ENCODE measurements at places on chromosomes 2 and 18.
A peak's percentile ranks its signal among the peaks of the same experiment; 100 is the strongest.

DNA sequence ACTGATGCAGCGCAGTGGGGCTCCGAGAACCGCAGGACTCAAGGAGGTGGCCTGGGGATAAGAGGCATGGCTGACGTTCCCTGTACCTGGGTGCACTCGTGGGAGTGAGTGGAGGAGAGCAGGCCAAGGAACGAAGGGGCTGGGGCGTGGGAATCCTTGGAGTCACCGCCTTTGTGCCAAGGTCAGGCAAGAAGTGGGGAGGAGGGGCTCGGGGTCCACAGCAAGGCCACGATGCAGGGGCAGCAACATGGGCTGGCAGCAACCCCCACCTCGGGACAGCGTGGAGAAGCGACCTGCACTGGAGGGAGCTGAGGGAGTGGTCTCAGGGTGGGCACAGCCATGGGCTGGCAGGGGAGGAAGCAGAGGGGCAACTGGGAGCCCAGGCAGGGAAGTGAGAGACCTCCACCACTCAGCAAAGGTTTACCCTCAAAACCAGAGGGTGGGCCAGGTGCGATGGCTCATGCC is 18.6 kb downstream of the ARID5A start:
- DNase-seq, result no peak

- DNase-seq, result no peak
Observed at GRCh38 chr2:25619185-25619584, 54.2 kb downstream of the DTNB start.

GRCh38 chr2:25266399-25266798 is 75.3 kb downstream of the DNMT3A start:
- DNase-seq, result no peak

- no peak for DNase-seq
Observed at GRCh38 chr2:12718711-12719399, 2.1 kb downstream of the TRIB2 start.

DNA sequence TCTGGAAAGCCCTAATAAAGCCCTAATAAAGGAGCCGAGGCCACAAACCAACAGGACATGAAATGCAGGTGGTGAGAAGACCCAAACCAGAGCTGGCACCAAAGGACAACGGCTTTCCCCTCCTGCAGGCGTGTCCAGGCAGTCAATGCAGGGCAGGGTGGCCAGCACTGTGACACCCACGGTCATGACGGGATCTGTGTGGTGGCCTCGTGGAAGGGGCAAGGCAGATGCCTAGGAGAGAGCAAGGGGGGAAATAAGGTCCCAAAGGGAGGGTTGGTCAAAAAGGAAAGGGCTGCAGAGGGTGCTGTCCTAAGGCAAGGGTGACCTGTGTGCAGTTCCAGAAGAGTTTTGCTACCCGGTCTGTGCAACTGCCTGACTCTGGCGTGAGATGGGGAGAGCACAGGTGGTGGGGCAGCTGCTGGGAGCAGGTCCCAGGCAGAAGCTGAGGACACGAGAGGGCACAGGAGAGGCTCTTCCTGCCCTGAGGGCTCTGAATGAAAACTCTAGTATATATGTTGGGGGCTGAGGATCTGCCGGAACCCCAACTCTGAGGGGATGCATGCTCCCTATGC is 156.7 kb downstream of the TPO start:
- DNase-seq, result no peak

DNA sequence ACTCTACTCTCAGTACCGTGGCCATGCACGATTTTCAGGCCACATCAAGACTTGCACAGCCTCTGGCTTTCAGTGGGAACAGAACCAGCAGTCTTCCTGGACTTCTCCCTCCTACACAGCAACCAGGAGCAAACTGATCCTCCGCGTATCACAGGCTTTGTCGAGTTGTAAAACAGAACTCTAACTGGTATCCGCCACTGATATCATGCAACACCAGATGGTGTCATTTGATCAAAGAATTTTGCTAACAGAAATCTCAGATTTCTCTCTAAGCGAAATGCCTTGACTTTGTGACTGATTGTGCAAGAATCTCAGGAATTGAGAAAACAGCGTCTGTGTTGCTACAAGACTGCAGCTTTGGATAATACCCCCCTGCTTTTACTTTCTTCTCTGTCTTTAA is 85.7 kb downstream of the COPS8 start:
- no peak for DNase-seq

GRCh38 chr2:215680605-215681598 is 245.0 kb upstream of the FN1 start:
- no peak for DNase-seq

- DNase-seq, result no peak
Observed at GRCh38 chr2:25049422-25049821, 7.5 kb downstream of the EFR3B start.

GRCh38 chr2:239791526-239792404 is 233.4 kb downstream of the NDUFA10 start:
- no peak for DNase-seq

DNA sequence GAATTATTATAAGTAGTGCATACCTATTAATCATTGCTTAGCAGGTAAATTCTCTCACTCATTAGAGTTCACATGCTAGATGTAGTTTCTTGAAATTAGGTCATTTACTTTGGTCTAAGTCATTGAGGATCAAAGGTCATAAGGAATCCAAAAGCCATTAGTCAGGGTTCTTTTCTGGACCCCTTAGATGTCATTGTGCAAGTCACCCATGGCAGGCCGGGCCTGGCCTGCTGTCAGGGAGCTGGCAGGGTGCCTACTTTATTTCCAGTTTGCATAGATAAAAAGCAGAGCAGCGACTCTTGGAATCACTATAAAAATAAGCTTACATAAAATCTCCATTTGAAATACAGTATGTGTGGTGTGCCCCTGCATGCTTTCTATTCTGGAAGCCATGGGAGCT is 91.3 kb downstream of the MEIS1 start:
- no peak for DNase-seq

DNA sequence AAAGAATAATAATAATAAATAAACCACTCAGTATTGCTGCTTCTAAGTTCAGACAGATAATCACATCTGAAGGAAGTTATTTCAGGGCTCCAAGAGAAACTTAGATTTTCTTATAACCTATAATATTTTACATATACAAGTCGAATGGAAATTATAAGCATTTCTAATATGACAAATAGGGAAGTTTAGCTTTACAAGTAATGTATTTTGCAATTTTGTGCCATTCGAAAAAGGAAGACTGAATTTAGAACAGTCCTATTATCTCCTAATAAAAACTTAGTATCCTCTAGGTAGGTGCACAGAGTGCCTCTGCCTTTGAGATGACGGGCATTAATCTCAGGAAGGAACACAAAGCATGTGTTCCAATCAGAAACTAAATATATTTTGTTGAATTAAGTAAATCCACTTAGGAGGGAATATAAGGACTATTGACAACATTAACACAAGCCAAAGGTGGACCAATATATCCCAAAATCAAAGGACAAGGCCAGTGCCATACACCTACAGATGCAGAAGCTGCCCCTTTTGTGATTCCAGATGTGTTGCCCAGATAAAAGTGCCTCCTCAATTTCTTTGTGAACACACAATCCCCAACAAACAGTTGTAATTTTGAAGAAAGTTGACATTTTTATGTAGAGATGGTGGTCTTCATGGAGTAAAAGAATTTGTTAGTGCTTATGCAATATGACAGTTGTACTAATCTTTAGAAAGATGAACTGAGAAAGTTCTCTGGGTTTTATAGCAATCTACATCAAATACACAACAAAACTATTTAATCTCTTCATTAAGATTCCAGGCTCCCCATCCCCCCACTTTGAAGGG is 36.6 kb downstream of the PTCD3 start:
- DNase-seq, result no peak

- DNase-seq, result no peak
Observed at GRCh38 chr18:44887227-44887631, 206.5 kb downstream of the SETBP1 start.

GRCh38 chr2:235088496-235088921 is 136.7 kb downstream of the SH3BP4 start:
- peak; percentile 24 for DNase-seq

DNA sequence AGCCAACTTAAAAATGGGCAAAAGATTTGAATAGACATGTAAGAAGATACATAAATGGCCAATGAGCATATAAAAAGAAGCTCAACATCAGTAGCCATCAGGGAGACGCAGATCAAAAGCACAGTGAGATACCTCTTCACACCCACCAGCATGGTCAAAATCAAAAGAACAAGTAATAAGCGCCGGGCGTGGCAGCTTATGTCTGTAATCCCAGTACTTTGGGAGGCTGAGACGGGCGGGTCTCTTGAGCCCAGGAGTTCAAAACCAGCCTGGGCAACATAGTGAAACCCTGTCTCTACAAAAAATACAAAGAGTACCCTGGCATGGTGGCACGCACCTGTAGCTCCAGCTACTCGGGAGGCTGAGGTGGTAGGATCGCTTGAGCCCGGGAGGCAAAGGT is 4.6 kb upstream of the CIB4 start:
- DNase-seq, result no peak

GRCh38 chr2:17733599-17733998 is 20.0 kb downstream of the SMC6 start:
- DNase-seq, result no peak

- peak; percentile 15 for DNase-seq
Observed at GRCh38 chr18:62637807-62638687, 77.3 kb upstream of the PHLPP1 start.

DNA sequence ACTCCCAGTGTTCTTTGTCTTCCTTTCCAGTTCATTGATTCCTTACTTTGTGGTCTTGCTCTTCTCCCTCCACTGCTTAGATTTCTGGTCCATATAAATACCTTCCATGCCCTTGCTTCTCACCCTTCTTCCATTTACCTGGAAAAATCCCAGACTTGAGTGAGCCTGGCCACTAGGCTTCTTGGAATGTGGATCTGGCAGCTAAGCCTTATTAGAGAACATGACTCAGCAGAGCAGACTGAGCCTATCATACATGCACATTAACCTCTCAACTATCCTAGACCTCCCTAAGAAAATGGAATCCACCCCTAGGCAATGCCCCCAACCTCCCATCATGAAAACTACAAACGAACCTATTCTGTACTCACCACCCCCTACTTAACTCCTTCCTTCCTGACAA is 127.7 kb downstream of the RHBDD1 start:
- no peak for DNase-seq

DNA sequence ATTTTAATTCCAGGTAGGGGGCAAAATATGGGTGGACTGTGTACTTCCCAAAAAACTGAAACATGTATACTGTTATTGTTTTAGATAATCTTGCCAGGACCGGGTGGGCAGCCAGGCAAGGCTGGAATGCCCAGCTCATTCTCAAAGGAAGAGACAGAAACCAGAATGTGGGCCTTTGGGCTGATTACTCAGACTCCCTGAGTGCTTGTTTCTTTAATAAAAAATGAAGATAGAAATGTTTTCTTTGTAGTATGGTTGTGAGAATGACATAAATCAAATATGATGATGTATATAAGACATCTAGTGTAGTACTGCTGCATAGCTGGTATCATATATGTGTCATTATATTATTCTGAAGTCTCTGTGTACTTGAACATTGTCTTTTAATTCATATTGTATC is 231.6 kb upstream of the NT5C1B start:
- no peak for DNase-seq

DNA sequence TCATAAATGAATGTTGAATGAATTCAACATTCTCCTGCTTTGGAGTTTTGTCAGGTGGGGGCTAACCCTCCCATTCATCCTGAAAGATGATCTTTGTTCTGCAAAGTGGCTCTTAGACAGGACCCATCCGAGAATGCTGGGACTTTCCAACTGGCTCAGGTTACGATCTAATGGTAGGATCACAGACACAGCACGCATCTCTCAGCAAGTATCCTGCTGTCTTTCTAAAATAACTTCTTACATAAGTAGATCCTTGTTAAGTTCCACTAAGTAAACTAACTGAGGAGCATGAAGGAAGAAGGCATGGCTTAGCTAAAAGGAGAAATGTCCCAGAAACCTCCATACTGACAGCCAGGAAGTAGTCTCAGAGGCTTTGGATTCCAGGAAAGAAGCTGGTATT is 23.7 kb downstream of the CYP27A1 start:
- DNase-seq, result no peak

- no peak for DNase-seq
Observed at GRCh38 chr2:98269830-98270229, 76.4 kb upstream of the CNGA3 start.

GRCh38 chr2:12478151-12479064 is 238.3 kb upstream of the TRIB2 start:
- no peak for DNase-seq

GRCh38 chr2:215880970-215881369 is 132.4 kb downstream of the MREG start:
- no peak for DNase-seq

GRCh38 chr2:198440833-198441232 is 636.4 kb downstream of the PLCL1 start:
- DNase-seq, result no peak

DNA sequence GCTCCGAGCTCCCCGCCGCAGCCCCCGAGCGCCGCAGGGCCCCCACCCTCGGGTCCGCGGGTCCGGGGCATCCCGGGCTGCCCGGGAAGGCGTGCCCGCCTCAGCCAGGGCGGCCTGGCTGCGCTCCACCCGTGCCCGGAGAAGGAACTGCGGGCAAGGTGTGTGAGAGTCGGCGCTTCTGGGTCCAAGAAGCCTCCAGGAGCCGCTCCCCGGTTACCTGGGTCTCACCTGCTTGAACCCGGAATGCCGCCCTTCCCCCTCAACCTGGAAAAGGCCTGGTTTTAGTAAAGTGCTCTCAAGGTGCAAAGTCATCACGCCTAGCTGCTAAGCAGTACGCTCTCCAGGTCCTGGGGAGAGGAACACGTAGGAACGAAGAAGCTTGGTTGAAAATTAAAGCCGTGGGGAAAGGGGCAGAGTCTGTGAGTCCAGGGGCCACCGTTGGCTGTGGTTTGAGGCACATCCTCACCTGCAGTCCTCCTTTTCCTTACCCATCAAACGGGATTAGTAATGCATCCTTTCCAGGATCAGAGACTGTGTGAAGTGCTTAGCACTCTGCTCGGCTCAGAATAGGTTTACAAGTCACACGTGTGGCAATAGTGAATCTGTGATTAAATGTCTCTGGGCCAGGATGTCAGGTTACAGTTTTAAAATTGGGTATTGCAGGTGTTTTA is 1.2 kb downstream of the ASAP2 start:
- no peak for DNase-seq

GRCh38 chr2:43127941-43128558 is 98.4 kb downstream of the ZFP36L2 start:
- DNase-seq, result no peak

All from neural crest cell (in vitro differentiated cells).